ENCODE measurements at places on chromosomes 1 and 21.

DNA sequence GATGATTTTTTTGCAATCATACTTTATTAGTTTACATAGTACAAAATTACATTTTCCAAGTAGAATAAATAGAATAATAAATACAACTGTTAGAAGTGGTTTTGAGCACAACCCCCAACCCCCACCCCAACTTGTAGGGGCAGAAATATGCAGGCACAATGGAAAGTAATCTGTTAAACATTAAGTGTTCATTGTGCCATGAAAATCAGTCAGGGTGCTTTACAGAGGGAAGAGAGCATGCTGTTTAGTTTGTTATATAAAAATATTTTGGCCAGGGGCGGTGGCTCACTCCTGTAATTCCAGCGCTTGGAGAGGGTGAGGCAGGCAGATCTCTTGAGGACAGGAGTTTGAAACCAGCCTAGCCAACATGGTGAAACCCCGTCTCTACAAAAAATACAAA lies 2.6 kb downstream of the OR10T2 start:
- no peak for DNase-seq

DNA sequence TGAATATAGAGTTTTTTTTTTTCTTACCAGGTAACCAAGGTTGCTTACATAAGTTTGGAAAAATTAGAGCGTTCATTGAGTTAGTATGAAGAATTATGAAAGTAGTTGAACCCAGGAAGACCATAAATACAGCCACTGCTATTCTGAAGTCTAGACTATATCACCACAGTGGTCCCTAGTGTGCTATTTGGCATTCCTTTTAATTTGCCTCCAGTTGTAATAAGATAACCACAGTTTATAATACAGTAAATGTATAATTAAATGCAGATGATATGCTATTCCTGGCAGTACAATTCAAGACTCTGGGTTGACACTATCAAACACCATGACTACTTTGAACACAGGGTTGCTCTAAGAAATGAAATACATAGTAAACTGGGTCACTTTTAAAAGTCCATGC lies 270.5 kb downstream of the BRINP2 start:
- no peak for DNase-seq

DNA sequence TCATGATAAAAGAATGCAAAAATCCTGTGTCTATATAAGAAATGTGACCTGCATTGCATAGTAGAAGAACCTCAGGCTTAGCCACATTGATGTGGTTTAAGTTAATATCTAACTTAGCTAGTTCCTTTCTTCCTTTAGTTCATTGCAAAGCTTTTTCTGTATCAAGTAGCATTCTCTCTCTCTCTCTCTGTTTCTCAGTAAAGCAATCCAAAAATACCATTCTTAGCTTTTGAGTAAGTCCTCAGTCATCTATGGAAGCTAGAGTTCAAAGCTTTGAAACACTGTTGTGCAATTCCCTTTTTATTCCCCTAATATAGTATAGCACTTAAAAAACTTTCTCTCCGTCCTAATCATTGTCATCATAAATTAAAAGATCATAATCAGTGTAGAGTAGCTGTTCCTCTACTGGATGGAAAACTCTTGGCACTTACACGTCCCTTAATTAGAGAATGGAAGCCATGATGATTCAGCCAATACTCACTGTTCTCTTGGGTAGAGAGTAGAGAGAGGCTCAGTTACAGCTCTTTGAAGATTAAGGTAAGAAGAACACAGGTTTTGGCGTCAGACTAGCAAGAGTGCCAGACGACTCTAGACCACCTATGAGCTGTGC lies 350.3 kb upstream of the LYPLAL1 start:
- DNase-seq = no peak

DNA sequence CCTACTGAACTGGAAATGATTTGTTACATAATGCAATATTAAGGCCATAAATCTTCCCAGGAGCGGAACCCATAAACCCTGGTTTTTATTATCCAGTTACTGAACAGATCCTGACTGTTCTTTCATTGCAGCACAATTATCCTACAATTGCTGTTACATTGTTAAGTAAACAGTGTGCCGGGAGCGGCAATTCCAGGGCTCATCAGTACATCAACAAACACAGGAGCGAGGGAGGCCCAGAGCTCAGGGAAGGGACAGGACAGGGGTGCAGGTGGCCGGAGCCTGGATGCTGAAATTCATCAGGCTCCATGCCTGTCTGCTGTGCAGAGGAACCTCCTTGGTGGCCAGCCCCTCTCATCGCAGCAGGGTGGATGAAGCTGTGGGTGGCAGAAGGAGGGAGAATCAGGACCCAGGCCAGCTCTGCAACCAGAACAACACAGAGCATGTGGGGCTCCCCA lies 544.7 kb downstream of the NPHP4 start:
- no peak for DNase-seq

- no peak for DNase-seq
Measured at GRCh38 chr1:241592273-241592958, 47.8 kb downstream of the CHML start.

DNA sequence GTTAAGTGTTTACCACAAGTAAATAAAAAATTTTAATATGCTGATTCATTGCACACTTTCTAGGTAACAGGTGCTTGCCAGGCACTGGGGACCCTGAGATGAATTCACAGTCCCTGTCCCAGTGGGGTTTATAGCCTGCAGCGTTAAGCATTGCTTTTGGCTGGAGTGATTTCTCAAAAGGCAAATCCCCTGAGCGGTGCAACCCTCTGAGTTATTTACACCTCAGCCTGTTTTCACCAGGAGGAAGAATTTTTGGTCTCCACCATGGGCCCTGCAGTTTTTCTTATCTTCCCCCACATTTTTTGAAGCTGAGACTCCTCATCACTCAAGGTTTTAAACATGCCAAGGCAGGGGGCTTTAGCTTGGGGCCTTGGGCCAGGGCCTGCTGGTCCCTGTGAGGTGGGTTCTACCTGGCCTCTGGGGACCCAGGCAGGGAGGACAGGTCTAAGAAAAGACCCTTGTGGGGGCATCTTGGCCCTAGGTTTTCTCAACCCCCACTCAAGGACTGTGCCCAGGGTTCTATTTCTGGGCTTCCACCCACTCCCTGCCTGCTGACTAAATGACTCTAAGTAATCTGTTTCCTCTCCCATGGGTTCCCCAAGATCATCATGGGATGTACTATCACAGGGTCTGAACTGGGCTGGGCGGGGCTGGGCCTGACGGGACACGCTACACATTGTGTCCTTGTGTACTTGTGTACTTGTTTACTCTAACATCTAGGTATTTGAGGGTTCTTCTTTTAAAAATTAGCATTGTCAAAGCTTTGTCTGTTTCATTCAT lies 10.2 kb upstream of the CHIT1 start:
- DNase-seq = no peak

- no peak for DNase-seq
Measured at GRCh38 chr21:37028570-37028969, 22.1 kb downstream of the RIPPLY3 start.

- no peak for DNase-seq
Measured at GRCh38 chr1:81998165-81998564, 197.4 kb downstream of the ADGRL2 start.

GRCh38 chr1:97340951-97341350 lies 579.9 kb downstream of the DPYD start:
- DNase-seq = no peak

GRCh38 chr1:9826087-9826486 lies 2.3 kb upstream of the CLSTN1 start:
- DNase-seq = no peak

- no peak for DNase-seq
Measured at GRCh38 chr1:224929335-224930237, at the start of gene DNAH14. Gene DNAH14, plus strand, starts transcription at chr1:224929675. Its CDS starts 23,028 bp downstream, at chr1:224952703.

DNA sequence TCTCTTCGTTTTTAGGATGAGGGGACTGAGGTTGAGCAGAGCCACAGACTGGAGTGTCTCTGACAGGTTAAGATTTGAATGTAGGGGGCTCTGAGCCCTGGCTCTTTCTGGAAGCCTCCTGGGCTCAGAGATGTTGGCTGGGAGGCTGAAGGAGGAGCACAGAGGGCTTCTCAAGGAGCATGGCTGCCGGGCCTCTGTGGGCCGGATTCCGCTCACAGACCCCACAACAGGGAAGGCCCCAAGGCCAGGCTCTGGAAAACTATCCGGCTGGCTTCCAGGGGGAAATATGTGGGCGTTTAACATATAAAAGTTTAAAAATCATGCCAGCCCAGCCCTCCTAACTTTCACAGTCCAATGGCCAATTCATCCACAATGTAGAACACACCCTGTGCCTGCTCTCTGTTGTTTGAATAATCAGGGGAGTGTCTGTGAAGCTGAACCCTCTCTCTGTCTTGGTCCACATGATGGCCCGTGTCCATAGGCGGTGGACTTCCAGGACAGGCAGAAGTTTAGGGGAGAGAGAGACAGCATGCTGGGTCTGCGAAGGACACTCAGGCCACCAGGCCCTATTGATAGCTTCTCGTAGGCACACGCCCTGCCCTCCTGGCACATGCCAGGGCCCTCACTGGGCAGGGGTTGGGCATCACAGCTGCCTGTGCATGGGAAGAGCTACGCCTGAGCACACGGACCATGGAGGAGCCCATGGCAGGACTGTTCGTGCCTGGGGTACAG lies 10.8 kb downstream of the OBSCN start:
- DNase-seq = no peak

GRCh38 chr1:179545321-179545720 lies 30.4 kb downstream of the NPHS2 start:
- no peak for DNase-seq

GRCh38 chr21:44295646-44296045 lies 4.2 kb upstream of the PFKL start:
- DNase-seq = no peak

DNA sequence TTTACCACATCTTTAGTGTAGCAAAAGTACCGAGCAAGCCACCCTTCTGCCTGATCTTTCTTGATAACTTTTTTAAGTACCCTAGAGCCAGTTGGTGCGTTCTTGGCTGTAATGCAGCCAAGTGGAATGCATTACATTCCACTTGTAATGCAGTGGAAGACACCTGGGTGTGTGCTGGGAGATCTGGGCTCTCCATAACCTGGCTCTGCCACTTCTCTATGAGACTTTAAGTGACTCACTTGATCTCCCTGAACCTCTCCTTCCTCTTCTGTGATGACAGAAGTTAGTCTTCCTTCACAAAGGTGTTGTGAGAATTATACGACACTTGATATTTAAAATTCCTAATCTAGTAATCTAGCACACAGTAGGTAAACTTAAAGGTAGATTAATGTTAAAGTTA lies 35.3 kb upstream of the NFIA start:
- no peak for DNase-seq

DNA sequence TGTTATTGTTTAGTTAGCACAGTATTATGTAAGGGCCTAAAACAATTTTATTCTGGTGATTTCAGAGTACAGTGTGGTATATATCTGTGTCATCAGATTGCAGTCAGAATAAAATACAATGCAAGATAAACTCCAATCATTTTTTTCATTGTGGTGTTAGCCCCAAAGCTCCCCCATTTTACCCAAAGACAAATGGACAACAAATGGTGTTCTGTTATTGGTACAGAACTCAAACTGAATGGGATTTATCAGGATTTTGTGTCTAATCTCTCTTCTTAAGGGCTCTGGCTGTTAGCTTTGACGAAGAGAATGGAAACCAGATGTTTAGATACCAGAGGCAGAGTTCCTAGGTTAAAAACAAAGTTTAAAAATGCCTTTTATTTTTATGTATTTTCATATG lies 163.1 kb upstream of the USP25 start:
- no peak for DNase-seq

DNA sequence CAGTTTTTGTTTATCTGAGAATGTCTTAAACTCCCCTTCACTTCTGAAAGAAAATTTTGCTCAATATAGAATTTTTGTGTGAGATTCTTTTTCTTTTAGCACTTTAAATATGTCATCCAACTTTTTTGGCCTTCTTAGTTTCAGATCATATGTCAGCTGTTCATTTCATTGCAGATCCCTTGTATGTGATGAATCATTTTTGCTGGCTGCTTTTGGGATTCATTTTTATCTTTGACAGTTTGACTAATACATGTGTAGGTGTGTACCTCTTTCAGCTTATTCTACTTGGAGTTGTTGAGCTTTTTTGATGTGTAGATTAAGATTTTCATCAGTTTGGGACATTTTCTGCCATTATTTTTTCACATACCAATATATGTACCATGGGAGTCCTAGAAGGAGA lies 156.8 kb downstream of the FASLG start:
- DNase-seq = no peak

GRCh38 chr1:42209526-42210251 lies 45.1 kb upstream of the GUCA2A start:
- no peak for DNase-seq

DNA sequence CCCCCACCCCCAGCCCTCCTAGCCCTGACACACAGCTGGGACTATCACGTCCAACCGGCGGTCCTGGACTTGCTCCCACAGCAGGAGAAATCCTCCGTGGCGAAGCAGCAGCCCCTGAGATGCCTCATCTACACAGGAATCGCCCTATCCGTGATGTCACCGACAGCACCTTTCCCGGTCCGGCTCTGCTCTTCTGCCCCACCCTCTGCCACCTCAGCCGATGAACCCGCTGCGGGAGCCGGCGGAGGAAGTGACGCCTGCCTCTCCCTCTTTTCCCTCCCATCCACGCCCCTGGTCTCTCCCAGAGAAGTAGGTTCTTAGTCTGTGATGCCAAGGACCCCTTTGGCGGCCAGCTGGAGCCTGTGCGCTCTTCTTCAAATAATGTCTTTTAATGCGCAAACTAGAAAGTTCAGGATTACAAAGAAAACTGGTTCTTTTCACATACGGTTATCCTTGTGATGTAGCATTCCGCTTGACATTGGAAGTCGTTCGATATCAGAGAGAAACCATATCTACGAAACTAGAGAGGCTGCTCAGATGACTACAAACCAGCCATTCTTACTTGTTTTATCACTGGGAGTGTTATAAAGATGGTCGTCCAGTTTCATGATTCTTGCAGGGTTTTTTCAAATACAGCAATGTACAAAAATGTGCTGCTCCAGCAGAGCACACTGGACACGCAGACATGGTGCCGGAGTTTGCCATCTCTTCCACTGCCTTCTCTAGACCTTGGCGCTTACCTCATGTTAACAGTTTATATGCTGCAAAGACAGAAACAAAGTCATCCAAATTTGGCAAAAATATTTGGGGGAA lies 120.3 kb downstream of the PPIAL4G start:
- DNase-seq = peak; percentile 29

DNA sequence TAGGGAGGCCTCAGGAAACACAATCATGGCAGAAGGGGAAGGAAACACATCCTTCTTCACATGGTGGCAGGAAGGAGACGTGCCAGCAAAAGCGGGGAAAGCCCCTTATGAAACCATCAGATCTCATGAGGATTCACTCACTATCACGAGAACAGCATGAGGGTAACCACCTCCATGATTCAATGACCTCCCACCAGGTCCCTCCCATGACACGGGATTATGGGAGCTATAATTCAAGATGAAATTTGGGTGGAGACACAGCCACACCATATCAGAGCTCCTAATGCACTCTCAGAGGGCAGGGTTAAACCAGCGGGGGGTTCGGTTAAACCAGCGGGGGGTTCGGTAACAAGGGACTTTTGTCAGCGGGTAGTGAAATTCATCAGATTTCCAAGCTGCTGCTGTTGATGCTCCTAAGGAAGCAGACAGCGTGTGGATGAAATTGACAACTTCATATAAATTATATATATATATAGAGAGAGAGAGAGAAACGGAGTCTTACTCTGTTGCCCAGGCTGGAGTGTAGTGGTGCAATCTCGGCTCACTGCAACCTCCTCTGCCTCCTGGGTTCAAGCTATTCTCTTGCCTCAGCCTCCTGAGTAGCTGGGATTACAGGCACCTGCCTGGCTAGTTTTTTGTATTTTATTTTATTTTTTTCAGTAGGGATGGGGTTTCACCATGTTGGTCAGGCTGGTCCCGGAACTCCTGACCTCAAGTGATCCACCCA lies 4.2 kb downstream of the CSTB start:
- DNase-seq = no peak

All from activated CD4-positive, alpha-beta T cell treated with anti-CD3 and anti-CD28 coated beads for 1 hour (primary cell).